Stimulated activated CD4-positive, alpha-beta T cell treated with anti-CD3 and anti-CD28 coated beads, Interleukin-4, amount 100 ng/mL, for 1 hour (primary cell): ENCODE measurements at places on chromosomes 7 and 10.

DNA sequence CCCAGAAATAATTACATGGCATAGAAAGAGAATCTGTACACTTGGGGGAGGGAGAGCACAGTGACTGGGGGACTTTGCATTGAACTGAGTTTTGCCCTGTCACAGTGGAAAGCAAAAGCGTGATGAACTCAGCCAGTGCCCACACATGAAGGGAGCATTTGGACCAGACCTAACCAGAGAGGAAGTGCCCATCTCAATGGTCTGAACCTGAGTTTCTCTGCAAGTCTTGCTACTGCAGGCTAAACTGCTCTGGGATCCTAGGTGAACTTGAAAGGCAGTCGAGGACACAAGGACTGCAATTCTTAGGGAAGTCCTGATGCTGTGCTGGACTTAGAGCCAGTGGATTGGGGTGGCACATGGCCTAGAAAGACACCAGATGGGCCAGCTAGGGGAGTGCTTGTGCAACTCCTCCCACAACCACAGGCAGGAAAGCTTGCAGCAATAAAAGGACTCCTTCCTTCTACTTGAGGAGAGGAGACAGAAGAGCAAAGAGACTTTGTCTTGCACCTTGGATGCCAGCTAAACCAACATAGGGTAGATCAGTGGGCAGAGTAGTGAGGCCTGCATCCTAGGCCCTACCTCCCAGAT lies 259.0 kb downstream of the GRM8 start:
- DNase-seq = no peak

DNA sequence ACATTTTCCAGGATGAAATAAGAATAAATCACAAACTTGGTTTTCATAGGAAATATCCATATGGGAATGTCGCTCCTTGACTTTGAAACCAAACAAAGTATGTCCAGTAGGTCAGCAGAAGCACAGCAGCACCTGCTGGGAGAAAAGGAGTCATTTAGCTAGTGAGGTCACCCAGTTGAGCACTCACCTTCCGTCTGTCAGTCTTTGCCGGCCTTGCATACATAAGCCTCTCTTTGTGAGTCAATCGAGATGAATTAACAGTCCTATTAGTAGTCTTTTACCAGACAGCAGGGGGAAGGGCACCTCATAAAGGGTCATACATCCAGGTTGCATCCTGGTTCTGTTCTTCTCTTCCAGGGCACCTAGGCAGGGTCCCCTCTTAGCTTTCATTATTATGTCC lies 232.5 kb upstream of the FZD1 start:
- no peak for DNase-seq

DNA sequence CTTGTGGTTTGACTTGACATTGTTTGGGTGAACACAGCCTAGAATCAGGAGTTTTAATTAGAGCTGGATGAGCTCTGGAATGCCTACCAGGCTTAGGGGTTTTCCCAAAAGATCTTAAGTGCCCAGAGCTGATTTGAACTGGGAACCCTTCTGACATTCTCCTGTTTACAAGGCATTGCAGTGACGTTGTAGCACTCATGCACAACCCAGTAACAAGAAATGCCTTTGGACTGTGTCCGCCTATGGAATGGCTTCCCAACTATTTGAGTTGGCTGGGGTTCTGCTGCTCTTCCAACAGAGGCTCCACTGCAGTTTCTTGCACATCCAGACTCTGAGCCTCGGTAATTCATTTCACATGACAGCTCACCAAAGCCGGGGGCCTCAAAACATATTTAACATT lies 76.7 kb upstream of the MKX start:
- no peak for DNase-seq

DNA sequence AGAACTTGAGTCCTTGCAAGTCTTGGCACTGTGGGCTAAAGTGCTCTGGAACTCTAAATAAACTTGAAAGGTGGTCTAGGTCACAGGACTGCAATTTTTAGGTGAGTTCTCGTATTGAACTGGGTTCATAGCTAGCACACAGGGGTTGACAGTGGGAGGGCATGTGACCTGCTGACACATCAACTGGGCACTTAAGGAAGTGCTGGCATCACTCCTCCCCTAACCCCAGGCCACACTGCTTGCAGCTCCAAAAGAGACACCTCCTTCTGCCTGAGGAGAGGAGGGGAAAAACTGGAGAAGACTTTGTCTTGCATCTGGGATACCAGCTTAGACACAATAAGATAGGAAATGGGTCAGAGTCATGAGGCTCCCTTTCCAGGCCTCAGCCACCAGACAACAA lies 38.0 kb upstream of the AASS start:
- DNase-seq = no peak

- DNase-seq = no peak
Observed at GRCh38 chr10:82150123-82150900, 275.3 kb downstream of the NRG3 start.

DNA sequence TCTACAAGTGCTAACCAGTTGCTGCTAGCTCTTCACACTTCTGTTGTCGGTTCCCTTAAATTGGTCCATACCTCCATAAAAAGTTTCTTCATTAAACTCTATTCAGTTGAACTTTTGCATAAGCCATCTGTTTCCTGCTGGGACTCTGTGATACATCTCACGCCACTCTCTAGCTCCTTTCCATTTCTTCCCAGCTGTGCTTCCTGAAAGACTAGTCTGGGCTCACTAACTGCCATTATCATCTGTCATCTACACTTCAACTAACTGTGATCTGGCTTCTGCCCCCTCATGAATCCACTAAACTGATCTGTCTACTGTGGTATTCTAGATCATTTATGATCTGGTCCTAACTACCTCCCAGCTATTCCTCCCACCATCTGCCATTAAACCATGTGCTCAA lies 78.3 kb downstream of the ELAPOR2 start:
- DNase-seq = no peak

DNA sequence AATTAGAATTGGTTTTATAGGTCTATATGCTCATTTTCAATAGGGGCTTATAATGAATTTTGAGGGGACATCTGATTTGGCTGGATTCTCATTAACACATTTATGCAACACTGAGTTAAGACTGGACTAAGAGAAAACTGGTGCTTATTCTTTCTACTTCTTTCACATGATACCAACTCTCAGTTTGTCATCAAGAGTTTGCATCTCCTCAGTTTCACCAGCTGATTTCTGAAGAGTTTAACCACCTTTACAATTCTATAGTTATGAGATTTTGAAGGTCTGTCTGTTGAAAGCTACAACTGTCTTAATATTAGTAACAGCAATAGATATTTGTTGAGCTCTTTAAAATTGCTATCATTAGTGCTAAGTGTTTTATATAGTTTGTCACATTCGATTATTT lies 867.0 kb upstream of the SORCS1 start:
- no peak for DNase-seq

DNA sequence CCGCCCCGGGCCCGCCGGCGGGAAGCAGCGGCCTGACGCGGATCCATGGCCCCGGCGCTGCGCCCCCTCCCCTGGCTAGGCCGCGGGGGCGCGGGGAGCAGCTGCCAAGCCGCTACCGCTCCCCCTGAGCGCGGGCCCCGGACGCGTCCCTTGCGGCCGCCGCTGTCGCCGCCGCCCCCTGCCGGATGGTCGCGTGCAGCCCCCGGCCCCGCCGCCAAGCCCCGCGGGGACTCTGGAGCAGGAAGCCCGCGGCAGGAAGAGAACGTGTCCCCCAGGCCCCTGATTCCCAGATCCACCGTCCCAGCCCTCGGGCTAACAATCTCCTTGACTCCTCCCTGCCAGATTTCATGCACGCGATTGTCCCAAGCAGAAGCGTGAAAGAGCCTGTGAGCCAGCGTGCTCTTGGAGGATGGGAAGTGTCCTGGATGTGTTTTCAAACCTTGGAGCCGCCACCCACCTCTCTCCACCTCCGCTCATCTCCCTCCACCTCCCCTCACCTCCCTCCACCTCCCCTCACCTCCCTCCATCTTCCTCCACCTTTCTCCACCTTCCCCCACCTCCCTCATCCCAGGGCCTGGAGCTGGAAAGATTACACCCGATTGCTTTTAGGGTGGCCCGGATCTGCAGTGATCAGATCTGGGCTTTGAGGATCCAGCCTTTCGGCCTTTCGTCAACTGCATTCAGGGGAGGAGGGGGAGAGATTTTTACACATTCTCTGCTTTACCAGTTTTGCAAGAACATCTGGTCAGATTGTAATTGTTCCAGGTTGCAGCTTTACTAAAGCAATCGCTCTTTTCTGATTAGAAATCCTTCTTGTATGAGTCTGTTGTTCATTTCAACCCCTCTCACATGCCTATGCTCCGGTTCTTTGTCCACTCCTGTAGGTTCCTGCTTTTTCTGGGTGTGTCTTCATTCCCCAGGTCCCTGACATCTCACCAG lies 570 bp upstream of the PRTFDC1 start:
- peak; percentile 62 for DNase-seq
